NCI-H1930 (cell line): ENCODE measurements at places on chromosomes 4 and X.
A peak's percentile ranks its signal among the peaks of the same experiment; 100 is the strongest.

DNA sequence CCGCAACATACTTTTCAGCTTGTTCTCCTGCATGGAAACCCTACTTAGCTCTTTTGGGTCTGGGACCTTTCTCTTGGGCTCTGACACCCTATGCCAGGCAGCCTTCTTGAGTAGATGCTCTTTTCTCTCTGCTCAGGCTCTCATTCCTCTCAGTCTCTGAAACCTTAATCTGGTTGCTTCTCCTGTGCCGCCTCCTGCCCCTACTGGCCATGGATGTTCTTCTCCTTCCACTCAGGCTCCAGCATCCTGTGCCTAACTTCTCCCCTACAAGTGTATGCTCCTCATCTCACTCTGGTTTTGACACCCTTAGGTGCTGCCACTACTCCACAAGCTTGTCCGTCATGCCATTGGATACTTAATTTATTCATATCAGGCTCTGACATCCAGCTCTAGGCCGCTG, 15.2 kb downstream of the BLTP1 start:
- DNase-seq: no peak

DNA sequence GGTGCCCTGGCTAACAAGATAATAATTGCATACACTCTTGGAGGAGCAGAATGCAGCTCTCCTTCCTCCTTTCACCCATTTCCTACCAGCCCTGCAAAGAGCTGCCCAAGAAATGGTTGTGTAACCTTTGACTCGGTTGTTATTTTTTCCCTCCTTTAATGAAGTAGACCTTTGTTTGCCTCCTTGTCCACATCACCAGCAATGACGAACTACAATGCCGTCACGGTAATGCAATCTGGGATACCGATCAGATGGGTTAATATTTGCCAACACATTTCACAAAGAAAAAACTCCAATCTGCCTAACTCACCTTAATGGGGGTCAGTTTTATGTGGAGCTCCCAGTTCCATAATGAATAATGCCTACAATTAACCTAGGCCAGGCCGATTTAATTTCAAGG, 32.0 kb downstream of the GPRIN3 start:
- DNase-seq: no peak

DNA sequence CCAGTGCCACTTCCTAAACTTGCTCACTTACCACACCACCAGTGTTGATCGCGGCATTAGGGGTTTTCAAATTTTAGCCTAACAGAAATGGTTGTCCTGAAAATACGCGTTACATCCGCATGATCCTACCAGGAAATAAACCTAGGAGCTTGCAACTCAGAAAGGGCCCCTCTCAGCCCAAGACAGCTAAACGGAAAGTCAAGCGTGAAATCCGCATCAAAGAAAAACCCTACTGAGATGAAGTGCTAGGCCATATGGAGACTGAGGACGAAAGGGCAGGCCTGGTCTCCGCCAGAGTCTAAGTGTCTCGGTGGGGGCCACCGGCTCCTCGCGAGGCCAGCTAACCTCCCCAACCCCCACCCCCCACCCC, 626 bp downstream of the YTHDC1 start:
- DNase-seq: no peak

DNA sequence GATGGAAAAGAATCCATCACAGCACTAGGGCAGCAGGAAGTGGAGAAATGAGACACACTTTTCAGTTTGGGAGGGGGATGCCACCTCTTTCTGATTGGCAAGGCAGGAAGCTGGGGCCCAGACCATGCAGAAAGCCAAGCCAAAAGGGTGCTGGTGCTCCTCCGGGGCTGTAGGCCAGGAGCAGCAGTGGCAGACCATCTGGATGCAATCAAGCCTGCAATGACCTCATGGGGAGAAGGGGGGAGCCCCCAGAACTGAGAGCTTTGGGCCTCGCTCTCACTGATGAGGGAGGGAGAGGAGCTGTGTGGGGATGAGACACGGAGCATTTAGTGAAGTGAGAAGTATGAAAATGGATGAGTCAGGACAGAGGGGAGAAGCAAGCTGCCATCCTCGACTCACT, 141.3 kb upstream of the NALF2 start:
- no peak for DNase-seq

DNA sequence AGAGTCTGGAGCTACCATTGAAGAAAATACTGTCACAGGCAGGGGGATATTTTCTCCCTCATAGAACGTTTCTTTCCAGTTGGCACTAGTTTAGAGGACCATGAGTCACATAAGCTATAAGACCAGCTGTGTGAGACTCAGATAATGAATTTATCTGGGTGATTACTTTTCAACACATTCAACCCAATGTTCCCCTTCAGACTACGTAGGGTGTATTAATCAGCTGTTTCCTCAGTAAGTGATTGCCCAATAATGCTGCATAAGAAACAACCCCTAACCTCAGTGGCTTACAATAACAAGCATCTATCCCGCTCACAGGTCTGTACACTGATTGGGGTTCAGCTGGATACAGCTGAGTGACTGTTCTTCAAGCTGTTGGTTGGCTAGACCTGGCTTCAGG, 38.1 kb downstream of the CBLL2 start:
- DNase-seq: no peak

GRCh38 chrX:3807906-3808305, 94.5 kb upstream of the PRKX start:
- DNase-seq: no peak

DNA sequence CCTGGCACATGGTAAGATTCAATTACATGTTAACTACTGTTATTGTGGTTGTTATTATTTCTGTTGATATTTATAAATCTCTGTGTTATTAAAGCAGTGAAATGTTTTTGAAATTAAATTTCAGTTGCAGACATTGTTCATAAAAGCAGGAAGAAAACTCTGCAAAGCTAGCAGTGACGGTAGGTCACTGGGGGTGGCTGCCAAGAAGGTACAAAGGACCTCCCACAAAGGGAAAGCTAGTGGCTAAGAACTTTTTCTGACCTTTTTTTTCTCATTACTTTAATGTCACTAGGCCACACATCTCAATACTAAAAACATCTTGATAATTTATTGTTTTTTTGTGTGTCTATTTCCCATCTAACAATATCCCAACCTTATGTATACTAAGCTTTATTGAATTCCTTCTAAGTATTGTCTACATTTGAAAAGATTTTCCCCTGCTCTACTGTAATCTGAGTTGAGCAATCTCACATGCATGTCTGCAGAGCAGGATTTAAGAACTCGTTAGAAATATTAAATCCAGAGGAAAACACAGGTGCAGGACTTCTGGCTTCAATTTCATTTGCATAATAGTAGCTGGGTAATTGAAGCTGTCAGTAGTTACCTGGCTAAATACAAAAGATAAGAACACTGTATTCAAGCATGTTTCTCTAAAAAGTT, 197.3 kb downstream of the CFAP299 start:
- DNase-seq: no peak

DNA sequence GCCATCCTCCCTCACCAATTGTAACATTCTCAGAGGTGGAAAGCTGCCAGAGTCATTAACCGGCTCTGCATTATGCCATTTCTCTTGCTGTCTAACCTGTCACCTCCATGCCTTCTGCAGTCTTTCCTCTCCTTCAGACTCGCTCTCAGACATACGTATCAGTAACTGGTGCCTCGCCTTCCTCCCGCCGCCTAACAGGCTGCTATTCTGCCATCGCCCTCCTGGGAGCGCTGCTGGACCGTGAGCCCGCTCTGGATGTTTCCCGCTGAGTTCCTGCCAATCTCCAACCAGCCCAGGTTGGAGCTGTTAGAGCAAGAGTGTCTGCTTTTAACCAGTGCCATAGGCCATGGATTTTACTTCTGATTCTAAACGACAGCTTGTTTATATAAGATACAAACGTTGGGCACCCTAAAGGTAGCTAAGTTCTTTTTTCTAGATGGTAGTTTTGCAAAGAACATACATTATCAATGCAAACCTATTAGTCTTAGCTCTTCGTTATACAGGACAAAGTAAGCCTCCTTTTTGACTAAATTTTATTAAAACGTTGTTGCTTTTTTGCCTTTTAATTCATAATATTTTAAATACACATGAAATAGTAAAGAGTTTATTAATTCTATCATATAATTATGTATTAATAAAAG, 59.5 kb upstream of the NEIL3 start:
- no peak for DNase-seq

DNA sequence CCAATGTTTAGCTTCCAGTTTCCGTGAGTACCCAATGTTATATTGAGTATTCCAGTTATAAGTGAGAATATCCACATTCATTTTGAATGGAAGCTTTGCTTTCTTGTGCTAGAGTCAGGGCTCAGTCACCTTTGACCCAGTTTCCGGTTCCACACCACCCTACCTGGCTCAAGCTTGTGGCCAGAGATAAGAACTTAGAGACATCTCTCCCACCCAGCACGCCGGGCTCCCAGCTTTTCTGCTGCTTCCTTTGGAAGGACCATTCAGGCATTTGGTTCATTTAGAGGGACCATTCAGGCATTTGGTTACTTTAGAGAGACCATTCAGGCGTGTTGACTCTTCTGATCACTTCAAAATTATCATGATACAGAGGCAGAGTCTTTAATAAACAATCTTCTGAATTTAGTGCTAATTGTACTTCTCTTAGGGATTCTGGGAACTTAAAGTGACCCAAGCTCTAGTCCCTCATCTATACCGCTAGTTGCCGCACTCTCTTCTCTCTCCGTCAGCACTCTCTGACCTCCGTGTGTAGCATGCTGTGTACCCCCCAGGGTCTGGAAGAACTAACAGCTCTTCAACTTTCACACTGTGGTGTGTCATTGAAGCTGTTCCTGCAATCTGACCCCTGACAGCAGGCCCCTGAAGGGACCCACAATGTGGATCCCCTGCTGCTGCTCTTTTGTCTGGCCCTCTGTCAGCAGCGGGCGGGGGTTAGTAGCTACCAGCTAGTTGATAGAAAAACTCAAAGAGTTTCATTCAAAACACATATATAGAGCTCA, 943.1 kb downstream of the ARAP2 start:
- DNase-seq: no peak

DNA sequence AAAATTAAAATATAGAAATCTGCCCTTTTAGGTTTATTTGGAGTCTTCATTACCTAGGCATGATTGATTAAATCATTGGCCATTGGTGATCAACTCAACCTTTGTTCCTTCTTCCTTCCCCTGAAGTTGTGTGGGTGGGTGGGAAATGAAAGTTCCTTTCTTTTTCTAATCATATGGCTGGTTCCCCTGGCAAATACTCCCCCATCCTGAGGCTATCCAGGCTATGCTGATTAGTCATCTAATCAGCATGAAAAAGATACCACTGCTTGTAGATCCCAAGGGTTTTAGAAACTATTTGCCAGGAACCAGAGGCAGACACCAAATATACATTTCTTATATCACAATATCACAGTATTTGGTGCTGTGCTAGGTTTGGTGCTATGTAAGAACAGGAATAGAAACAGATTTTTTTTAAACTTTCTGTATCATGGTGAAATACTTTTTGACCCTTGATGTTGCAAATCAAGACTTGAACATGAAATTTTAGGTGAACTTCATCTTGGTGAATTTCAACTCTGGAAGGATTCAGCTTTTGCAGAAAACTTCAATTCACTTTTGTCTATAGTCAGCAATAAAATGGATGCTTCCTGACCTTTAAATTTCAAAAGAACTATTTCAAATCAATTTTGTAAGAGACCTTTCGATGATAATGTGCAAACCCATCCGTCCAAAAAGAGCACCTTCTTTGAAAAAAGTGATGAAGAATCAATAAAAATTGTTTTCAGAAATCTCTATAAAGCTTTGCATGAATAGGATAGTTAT, 71.1 kb downstream of the CCSER1 start:
- DNase-seq: no peak

- DNase-seq: no peak
Observed at GRCh38 chrX:108029928-108030711, 14.7 kb upstream of the VSIG1 start.

DNA sequence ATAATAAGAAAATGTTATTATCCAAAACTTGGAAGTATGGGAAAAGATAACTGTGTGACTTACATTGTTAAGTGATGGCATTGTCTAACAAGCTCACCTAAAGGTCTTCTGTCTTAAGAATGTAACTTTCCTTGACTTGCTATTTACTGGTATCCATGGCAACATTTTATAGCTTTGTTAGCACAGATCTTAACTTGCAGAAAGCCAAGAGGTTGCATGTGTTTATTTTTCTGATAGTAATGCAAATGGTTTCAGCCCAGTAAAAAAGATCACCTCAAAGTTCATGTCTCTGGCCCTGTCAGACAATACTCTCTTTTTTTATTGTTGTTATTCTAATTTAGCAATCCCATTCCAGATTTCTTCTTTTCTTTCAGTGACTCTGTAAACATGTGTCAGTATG, 425.3 kb downstream of the SPRY1 start:
- DNase-seq: no peak

- DNase-seq: no peak
Observed at GRCh38 chrX:20432746-20433387, 166.2 kb upstream of the RPS6KA3 start.

DNA sequence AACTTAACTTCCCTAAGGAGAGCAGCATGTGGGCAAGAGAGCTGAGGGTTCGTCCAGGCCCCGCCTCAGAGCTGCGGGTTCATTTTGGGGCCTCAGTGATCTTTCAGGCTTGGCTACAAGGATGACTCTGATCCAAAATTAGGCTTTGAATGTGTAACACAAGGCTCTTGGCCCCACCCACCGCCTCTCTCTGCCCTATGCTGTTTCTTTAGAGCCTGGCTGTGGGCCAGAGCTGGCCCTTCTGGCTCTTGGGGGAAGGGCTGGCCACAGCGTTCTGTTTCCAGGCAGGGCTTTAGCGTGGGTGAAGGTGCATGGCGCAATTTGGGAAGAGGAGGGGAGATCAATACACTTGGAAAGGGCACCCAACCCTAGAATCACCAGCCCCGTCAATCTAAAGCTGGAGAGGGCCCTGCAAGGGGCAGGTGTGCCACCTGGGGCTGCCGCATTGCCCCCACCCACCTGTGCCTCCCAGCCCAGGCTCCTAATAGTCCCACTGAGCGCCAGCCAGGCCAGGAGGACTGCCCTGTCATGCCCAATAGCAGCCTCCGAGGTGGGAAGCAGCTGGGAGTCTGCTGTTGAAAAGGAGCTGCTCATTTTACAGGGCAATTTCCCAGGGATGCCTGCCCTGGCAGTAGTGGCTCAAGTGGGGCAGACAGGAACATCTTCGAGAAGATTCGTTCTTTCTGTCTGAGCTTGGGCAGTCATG, 84.5 kb upstream of the MAML3 start:
- peak; percentile 23 for DNase-seq

DNA sequence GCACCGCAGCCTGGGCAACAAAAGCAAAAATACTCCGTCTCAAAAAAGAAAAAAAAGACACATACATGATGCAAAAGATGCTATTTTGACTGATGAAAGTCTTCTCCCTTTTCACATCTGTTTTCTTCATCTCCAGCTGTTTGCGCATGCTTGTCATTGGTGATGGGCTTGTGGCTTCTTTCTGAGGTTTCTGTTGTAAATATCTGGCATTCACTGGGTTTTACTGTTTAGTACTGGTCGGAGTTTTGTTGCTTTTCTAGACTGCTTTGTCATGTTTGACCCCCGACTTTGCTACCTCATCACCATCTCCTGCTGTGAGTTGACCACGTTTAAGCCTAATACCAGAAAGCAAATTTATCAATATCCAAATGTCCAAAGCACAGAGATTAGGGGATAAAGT, 34.4 kb downstream of the PTCHD1 start:
- no peak for DNase-seq

- DNase-seq: no peak
Observed at GRCh38 chr4:120139392-120139791, 72.7 kb upstream of the MAD2L1 start.
